ENCODE measurements at places on chromosomes 7 and 10. TPM values are rescaled to one million over a fixed set of nuclear protein-coding genes. Genes with fewer than 3 reads are reported as not detected.
A peak's percentile ranks its signal among the peaks of the same experiment; 100 is the strongest.

DNA sequence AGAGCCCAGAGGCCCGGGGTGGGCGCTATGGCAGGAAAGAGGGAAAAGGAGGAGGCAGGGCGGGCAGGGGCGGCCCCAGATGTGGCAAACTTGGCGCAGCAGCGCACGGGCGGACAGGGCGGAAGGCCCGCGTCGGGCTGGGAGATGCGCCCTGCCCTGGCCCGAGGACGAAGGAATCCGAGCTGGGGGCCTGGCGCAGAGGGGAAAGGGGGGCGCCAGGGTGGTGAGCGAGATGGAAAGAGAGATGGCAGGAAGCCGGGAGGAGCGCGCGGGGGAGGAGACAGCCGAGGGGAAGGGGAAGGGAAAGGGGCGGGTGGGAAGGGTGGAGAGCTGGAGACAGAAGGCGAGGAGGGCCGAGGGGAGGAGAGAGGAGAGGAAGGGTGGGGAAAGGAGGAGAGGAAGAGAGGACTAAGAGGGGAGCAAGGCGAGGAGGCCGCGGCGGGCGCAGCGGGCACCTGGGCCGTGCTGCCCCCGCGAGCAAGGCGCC, at the start of gene MARVELD1:
Gene MARVELD1, plus strand, starts transcription at position 392 of the 487 bp plus-strand sequence. CDS start 147 bp downstream, outside the sequence.
- peaks cover 12% of the 10 kb centered on the region for H3K4me1 ChIP-seq
- H3K27me3 ChIP-seq = no peaks in the 10 kb centered on the region
- DNase-seq = no peak
- H3K4me3 ChIP-seq = peak within 1 kb of the TSS; percentile 60
- H3K36me3 ChIP-seq = no peaks in the 10 kb centered on the region
- peak within 1 kb of the TSS; percentile 71 for H3K27ac ChIP-seq

GRCh38 chr7:31896925-31897324, 173.3 kb downstream of the PDE1C start:
- DNase-seq = no peak
- no peaks in the 10 kb centered on the region for H3K27me3 ChIP-seq
- no peaks in the 10 kb centered on the region for H3K4me1 ChIP-seq
- no peak overlapping the region for H3K27ac ChIP-seq
- no peaks in the 10 kb centered on the region for H3K36me3 ChIP-seq

- no peak overlapping the region for H3K27ac ChIP-seq
- no peak overlapping the region for H3K4me3 ChIP-seq
- no peaks in the 10 kb centered on the region for H3K36me3 ChIP-seq
- no peaks in the 10 kb centered on the region for H3K4me1 ChIP-seq
These were observed 1115.7 kb upstream of the C7orf33 start for GRCh38 chr7:147474862-147475261.

DNA sequence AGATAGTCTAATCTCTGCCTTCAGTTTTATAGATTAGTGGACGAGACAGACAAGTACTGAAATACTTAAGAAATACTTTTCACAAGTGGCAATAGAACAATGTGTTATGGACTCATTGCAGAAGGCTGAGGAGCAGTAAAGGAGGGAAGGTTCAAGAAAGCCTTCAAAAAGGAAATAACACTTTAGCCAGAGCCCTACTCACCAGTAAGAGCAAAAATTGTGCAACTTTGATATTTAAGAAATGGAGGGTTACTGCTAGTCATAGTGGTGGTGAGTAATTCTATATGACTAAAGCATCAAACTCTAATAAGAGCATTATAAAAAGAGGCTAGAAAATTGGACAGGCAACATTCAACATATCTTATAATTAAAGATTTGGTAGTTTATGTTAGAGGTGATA, 28.8 kb downstream of the PTPN12 start:
- H3K36me3 ChIP-seq = no peaks in the 10 kb centered on the region
- H3K4me3 ChIP-seq = no peak overlapping the region
- no peak for DNase-seq
- H3K4me1 ChIP-seq = no peaks in the 10 kb centered on the region
- H3K27ac ChIP-seq = no peak overlapping the region

Gene LRRD1
- not detected for total RNA-seq

DNA sequence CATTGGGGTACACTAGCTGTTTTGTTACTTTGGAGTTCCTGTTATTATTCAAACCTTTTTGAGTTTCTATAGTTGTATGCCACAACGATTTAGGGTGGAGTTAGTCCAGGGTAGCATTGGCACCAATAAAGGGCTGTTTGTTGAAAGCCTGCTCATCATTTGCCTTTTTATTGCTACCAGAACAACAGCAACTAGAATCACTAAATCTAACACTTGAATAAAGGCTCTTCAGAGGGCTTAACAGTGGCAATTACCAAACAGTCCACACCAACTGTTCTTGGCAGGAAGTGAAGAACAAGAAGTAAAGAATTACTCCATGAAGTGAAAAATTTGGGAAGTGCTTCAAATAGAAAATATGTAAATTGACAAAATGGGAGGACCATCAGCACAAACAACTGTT, 621.4 kb downstream of the PHTF2 start:
- H3K4me1 ChIP-seq = no peaks in the 10 kb centered on the region
- H3K27ac ChIP-seq = no peak overlapping the region
- no peak overlapping the region for H3K4me3 ChIP-seq
- no peaks in the 10 kb centered on the region for H3K36me3 ChIP-seq
- no peak for DNase-seq
- no peaks in the 10 kb centered on the region for H3K27me3 ChIP-seq

GRCh38 chr7:25852211-25852938, 299.6 kb upstream of the NFE2L3 start:
- no peak overlapping the region for H3K4me3 ChIP-seq
- H3K36me3 ChIP-seq = no peaks in the 10 kb centered on the region
- peaks cover 9% of the 10 kb centered on the region for H3K27me3 ChIP-seq
- no peak for DNase-seq

DNA sequence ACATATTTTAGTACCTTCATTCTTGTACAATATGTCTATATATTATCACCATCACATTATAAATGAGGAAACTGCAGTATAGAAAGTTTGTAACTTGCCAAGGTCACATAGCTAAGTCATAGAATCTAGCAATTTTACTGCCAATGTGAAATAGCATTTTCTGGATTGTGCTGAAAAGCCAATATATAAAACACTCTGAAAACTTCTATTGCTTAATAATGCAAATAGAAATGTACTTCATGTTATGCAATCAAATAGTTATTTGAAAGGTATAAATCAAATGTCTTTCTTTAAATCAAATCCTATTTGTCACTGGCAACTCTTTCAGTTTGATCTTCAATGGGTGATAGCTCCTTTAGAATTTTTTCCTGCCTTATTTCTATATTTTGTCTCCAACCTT, 129.5 kb downstream of the TMEM26 start:
- no peak overlapping the region for H3K4me3 ChIP-seq
- DNase-seq = no peak
- H3K4me1 ChIP-seq = no peaks in the 10 kb centered on the region
- no peaks in the 10 kb centered on the region for H3K36me3 ChIP-seq
- H3K27me3 ChIP-seq = no peaks in the 10 kb centered on the region
- H3K27ac ChIP-seq = no peak overlapping the region

DNA sequence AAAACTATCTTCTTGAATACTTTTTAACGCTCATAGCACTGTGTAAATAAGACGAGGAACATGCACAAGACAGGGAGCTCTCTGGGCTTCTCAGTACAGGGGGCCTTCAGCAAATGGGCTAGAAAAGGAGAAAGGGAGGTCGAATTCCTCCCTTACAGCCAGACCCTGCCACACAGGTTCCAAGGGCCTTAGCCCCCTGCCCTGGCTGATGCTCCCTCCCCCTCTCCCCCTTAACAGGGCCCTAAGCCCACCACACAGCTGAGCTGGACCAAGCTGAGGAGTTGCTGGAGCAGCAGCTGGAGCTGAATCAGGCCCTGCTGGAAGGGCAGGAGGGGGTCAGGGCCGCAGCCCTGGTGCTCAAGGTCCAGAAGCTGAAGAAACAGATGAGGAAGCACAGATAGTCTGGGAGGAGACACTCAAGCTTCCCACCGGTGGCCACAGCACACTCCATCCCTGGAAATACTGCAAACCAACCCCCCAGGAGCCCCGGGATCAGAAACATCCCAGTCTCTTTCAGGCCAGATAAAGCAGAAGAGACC, 153.9 kb downstream of the SNX13 start:
- H3K36me3 ChIP-seq = no peaks in the 10 kb centered on the region
- H3K4me3 ChIP-seq = no peak overlapping the region
- H3K27me3 ChIP-seq = no peaks in the 10 kb centered on the region
- H3K27ac ChIP-seq = no peak overlapping the region

- no peaks in the 10 kb centered on the region for H3K36me3 ChIP-seq
- DNase-seq = no peak
- no peaks in the 10 kb centered on the region for H3K27me3 ChIP-seq
- no peaks in the 10 kb centered on the region for H3K4me1 ChIP-seq
These were observed 13.8 kb downstream of the DPYSL4 start for GRCh38 chr10:132200344-132201110.

DNA sequence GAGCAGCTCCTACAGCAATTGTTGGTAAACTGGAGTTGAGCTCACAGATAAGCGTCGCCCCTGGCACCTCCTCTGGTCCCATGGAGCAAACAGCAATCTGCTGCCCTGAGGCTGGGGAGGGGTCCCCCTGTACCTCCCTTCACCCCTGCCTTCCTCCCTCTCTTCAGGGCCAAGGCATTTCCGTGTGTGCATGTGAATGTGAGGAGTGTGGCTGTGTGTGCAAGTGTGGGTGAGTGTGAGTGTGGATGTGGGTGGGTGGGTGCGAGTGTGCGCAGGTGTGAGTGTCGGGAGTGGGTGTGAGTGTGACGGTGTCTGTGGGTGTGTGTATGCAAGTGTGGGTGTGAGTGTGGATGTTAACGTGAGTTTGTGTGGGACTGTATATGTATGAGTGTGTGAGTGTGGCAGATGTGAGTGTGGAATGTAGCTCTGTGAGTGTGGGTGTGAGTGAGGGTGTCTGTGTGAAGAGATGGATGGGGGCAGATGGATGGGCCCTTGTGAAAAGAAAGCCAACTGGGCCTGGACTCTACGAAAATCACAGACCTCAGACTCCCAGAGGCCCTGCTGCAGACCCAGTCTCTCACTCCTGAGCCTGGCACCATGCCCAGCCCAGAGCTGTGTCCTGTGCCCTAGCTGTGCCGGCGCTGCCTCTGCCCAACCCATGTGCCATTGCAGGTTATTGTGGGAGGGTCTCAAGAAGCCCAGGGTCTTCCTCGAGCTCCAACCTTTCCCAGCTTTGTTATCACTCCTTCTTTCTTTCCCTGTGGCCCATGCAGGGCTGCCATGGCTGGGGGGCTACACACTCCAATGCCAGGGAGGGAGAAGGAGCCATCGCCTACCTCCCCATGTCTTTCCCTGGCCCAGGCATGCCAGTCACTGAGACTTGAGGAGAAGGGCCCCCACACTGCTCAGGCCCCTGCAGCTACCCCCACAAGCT, 73.9 kb downstream of the GRID1 start:
- no peak overlapping the region for H3K27ac ChIP-seq
- no peak for DNase-seq

DNA sequence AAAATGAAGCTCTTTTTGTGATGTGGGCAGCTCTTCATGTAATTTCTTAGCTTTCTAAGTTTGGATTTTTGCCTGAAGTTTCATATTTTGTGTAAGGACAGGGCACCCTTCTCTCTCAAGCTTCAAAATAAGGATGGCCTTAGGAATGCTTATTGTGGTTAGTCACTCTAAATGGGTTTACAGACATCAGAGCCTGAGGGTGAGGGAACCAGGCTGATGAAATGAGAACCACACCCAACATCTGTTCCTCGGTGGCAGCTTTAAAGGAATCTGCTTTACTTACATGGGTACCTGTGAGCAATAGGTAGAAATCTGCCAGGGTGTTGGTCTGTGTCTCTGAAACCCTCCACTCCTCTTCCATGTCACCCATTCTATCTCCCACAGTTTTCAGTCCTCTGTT, 174.3 kb downstream of the EMX2 start:
- H3K36me3 ChIP-seq = no peaks in the 10 kb centered on the region
- H3K27ac ChIP-seq = no peak overlapping the region
- no peak overlapping the region for H3K4me3 ChIP-seq
- no peak for DNase-seq
- H3K27me3 ChIP-seq = no peaks in the 10 kb centered on the region
- H3K4me1 ChIP-seq = no peaks in the 10 kb centered on the region

DNA sequence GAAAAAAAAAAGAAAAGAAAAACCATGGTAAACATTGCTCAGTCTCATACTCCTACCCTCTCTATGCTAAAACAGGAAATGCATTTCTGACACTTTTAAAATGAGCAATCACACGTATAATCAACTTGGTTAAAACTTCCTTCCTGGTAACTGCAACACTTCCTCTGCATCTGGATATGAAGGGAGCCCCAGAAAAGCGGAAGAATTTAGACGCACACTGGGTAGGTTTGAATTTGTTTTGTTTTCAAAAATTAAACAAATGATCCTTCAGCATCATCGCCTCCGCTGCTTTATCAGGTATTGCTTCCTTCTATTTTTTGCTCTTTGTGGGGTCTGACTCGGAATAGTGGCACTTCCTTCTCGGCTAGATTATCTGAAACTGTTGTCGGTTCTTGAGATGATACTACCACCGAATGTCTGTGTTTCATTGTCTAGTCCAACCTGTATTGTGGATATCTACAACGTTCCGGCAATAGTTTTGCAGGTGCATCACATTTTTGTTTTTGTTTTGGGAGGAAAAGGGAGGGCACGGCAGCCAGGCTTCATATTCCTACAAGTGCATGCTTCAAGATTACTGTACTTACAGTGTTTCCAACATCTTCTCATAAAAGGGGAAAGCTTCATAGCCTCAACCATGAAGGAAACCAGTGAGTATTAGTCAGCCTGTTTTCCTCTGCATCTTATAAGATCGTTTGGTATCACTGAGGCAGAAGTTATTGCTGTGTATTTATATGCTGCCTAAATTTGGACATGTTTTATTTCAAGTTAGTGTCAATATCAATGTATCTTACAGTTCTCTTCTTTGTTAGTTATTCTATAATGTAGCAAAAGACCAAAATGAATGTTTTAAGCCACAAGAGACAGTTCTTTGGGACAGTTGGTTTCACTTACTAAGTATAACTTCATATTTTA, at the start of gene PIK3CG:
Gene PIK3CG, plus strand, starts transcription at position 153 of the 912 bp plus-strand sequence. CDS start 2,280 bp downstream, outside the sequence.
- H3K27ac ChIP-seq = peak within 1 kb of the TSS; percentile 61
- H3K27me3 ChIP-seq = no peaks in the 10 kb centered on the region
- no peak for DNase-seq
- no peaks in the 10 kb centered on the region for H3K4me1 ChIP-seq

Gene SFMBT2
- total RNA-seq = 2.8 TPM

DNA sequence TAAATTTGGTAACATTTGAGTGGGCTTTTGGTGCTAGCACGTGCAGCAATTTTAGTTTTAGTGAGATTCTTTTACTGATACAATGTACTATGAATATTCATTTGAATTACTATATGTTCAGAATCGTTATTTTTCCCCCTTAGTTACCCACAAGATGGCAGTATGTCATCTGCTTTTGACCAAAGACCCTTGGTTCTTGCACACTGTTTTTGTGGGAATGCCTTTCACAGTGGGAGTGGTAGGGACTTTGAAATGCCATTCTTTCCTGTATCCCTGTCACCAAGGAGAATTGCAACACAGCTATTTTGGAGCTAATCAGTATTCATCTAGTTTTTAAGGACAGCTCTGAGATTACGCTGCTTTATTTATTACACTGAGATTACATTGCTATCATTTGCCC, 40.6 kb downstream of the SEC23IP start:
- H3K4me3 ChIP-seq = no peak overlapping the region
- H3K27ac ChIP-seq = no peak overlapping the region
- no peaks in the 10 kb centered on the region for H3K4me1 ChIP-seq
- H3K36me3 ChIP-seq = peaks cover 9% of the 10 kb centered on the region
- no peak for DNase-seq

GRCh38 chr7:41122256-41122987, 580.5 kb downstream of the INHBA start:
- no peaks in the 10 kb centered on the region for H3K36me3 ChIP-seq
- no peak overlapping the region for H3K4me3 ChIP-seq
- H3K27ac ChIP-seq = no peak overlapping the region

Gene TNKS2
- total RNA-seq = 29.8 TPM

All from liver (tissue), 10 donors.